ENCODE measurements at places on chromosomes 7 and 10.

GRCh38 chr10:99958806-99959205 lies 50.9 kb downstream of the DNMBP start:
- no peak for DNase-seq

DNA sequence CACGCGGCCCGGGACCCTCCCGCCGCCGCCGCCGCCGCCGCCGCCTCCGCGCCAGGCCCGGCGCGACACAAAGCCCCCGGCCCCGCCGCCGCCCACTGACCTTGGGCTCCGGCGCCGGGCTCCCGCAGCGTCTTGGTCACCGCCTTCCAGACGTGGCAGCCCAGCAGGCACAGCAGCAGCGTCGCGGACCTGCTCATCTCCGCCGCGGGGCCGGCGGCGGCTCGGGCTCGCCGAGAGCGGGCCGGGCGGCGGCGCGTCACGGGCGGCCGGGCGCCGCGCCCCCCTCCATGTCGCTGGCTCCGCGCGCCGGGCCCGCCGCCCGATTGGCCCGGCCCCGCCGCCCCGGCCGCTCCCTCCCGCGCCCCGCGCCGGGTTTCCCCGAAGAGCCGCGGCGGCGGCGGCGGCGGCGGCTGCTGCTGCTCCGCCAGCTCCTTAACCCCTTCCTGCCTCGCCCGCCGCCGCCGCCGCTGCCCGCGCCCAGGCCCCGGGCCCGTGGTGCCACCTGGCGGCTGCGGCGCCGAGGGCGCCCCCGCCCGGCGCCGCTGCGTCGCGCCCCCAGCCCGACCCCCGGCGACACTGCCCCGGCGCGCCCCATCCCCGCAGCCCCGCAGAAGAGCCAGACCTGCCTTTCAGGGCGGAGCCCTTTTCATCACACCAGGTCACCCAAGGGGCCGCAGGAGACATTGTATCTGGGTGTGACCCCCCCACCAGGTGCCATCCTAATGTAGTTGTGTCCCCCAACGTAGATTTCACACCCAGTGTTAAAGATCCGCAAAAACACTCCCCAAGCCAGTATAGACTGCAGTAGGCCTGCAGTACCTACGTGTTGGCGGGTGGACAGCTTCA lies at the start of gene FAM171A1:
FAM171A1 (minus strand) TSS at position 434 of the 846 bp plus-strand sequence; CDS start at position 197, 237 bp downstream.
- DNase-seq = no peak

GRCh38 chr10:47269294-47269693 lies 30.7 kb upstream of the GDF10 start:
- DNase-seq = no peak

DNA sequence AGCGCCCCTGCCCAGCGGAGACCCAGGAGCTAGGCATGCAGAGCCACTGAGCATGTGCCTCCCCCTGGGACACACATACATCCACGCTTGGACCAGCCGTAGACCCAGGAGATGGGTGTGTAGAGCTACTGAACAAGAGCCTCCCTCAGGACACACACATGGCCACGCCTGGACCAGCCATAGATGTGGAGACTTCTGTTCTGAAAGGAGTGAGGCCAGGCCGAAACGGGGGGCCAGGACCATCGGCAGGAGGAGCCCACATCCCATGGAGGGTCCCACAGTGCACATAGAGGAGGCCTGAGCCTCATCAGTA lies 340.4 kb downstream of the TCERG1L start:
- no peak for DNase-seq

DNA sequence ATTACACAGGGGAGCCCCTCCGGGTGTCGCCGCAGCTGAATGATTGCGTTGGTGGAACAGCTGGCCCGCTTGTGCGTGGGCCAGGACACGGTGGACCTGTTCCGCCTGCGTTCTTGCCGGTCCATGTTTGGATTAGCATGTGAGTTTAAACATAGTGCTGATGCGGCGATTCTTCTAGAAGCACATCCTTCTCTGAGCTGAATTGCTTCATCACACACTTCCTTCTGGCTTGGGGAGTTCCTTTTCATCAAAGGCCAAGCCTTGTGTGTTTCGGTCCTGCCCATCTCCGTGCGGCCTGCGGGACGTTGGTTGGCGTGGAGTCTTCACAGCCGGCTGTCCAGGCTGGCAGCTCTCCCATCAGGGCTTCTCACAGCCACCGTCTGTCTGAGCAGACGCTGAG lies 45.5 kb upstream of the SLC29A4 start:
- DNase-seq = peak; percentile 19

DNA sequence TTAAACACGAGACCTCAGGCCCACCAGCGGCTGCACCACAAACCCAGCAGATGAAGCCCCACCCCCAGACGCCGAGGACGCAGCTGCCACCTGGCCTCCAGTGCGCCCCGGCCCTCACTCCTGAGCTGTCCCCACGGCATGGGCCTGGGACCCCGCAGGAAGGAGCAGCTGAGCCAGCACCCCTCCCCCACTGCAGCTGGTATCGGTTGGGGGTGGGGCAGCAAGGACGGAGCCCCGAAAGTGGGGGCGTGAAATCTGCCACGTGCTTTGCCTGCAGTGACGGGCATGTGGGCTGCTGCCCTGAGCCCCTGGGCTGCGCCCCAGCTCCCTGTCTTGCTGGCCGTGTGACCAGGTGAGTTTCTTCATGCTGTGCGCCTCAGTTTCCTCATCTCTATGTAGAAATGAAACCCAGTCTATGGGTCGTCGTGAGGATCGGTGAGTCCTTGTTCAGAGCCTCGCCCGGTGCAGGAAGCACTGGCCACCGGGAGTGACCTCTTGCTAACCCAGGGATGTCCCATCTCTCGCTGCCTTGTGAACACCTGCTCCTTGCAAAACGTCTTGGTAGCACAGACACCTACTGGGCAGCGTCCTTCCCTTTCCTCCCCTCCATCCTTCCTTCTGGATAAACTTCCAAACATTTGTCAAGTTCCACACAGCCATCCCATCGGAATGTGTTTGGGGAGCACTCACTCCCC lies 32.0 kb downstream of the CFAP46 start:
- no peak for DNase-seq

DNA sequence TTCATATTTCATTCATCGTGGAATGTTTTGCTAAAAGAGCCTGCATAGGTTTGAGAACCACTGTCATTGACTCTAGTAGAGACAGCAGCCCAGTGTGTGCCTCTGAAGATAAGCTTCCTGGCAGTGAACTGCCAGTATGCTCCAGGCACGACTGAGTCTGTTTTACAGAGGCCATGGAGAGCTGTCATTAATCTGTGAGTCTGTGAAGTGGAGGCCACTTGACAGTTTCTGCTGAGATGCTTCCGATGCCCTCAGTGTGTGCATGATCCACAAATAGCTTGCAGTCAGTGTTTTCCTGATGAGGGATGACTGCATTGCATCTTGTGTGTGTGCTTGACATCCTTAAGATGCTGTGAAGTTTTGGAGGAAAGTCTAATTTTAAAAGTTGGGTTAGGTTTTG lies 162.2 kb downstream of the PFKFB3 start:
- no peak for DNase-seq

GRCh38 chr10:93357680-93358079 lies 124.5 kb downstream of the MYOF start:
- DNase-seq = no peak

- DNase-seq = no peak
These were observed 3.8 kb downstream of the HTR5A start for GRCh38 chr7:155073922-155074321.

DNA sequence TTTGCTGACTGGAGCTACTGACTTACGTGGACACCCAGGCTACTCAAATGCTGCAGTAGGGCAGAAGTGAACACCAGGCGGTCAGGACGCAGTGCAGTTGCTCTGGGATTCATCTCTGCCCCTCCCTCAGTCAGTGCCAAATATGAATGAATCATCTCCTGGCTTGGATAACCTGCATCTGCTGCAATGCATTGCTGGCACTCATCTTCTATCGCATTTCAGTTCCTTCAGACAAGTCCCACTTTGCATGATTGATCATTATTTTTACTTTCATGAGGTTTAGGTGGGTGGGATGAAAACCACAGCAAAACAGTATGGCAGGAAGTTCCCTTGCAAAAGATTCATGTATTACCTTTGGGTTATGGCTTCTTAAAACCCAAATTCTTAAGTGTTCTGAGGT lies 224.6 kb upstream of the NRP1 start:
- no peak for DNase-seq

GRCh38 chr7:167090-167855 lies 25.1 kb upstream of the FAM20C start:
- DNase-seq = peak; percentile 57

DNA sequence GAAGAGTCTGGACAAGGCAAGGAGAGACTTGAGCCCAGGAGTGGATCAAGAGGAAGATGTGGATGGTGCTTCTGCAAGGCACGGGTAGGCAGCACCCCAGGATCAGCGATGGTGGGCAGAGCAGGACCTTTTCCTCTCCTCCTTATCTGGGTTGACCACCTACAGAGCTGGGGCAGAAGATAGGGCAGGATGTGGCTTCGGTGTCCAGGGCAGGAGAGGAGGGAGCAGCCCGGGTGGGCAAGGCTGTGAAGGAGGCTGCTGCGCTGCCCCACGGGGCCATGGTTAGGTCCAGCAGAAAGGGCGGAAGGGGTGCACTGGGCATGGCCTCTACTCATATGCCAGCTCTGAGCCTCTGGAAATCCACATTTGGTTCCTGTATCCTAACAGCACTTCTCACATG lies 20.0 kb upstream of the PARP12 start:
- DNase-seq = no peak

- no peak for DNase-seq
These were observed 37.4 kb upstream of the MEOX2 start for GRCh38 chr7:15723841-15724240.

- DNase-seq = no peak
These were observed 932 bp downstream of the NYAP1 start for GRCh38 chr7:100484673-100485045.
